Forelimb muscle (tissue), 1 donor: ENCODE measurements at places on chromosomes 2 and 18. TPM values are rescaled to one million over a fixed set of nuclear protein-coding genes. Genes with fewer than 3 reads are reported as not detected.

The UPP2 gene
- 0.11 TPM for polyA plus RNA-seq

The UGT1A10 gene
- polyA plus RNA-seq = not detected

The PLB1 gene
- 2.0 TPM for polyA plus RNA-seq

The PSMD1 gene
- polyA plus RNA-seq = 79.0 TPM

The IMP4 gene
- 39.8 TPM for polyA plus RNA-seq

The DLX2 gene
- polyA plus RNA-seq = 0.11 TPM

The HAAO gene
- polyA plus RNA-seq = 19.7 TPM

The ESCO1 gene
- polyA plus RNA-seq = 20.9 TPM
